Activated naive CD4-positive, alpha-beta T cell (primary cell): ENCODE measurements at places on chromosomes 7 and 10.

- DNase-seq = no peak
These were observed 48.3 kb upstream of the FAM171A1 start for GRCh38 chr10:15419279-15419874.

DNA sequence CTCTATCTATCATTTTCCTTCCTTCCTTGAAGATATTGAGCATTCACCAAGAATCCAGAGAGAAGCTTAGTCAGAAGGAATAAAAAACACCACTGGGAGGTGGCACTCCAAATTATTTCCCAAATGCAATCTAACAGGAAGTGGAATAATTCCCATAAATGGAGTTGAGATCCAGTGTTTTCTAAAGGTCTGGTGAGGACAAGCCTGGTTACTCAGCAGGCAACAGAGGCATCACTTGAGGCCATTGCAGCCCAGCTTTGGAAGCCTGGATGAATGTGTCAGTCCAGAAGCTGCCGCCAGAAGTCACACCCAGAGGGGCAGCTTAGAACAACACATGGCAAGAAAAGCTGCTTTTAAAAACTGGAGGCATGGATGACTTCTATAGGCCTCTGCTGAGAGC, 288.9 kb upstream of the KLF6 start:
- no peak for DNase-seq

DNA sequence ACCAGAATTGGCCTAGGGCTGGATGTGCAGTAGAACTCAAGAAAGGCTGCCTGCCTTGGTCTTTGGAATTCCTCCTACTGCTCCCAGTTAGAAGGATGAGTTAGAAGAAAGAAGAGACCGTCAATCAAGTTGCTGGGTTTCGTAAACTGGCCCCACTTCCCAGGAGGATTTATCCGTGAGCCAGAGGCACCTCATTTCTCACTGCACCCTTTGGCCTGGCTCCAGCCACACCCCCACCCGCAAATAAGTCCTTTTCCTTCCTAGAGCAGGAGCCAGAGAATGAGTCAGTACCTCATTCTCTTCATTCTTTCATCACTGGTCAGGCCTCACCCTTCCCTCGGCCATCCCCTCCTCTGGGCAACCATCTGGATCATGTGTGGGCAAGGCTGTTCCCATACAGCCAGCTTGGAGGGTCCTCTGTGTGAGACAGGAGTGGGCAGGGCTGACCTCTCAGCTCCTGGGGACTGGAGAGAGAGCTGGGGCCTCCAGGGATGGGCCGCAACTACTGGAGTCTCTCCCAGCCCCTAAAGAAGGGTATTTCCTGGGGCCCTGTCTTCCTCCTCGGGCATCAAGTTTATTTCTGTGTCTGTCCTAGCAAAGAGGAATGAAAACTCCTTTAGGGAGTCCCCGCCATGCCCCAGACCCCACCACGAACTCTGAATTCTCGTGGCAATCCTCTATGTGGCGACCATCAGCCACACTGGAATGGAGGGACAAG, 87.2 kb upstream of the DUSP5 start:
- DNase-seq = no peak

DNA sequence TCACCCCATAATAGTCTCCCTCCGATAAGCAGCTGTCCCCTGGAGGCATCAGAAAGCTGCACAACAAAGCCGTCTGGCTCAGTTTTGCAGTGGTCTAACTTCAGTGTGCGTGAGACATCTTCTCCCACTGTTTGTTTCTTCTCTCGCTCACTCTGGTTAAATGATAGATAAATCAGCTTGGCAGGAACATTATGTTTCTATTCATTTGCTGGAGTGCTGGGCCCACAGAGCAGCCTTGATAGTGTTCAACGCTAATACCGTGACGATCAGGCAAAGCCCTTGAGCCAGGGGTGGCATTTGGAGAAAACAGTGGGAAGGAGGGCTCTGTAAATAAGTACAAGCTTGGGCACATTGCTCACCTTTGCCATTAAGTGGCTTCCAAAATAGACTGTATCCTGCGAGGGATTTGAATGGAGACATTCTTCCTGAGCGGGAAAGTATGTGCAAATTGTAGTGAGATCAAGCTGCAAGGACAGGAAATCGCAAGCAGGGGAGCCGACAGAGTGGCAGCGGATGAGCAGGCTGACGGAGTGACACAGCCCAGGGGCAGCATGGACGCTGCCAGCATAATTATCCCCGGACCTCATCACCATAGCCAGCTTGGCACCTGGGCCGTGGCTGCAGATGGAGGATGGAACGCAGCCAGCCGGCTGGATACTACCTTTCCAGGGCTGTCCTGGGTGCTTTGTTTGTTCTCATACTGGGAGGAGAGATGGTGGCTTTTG, 256.8 kb upstream of the FZD8 start:
- DNase-seq = no peak

DNA sequence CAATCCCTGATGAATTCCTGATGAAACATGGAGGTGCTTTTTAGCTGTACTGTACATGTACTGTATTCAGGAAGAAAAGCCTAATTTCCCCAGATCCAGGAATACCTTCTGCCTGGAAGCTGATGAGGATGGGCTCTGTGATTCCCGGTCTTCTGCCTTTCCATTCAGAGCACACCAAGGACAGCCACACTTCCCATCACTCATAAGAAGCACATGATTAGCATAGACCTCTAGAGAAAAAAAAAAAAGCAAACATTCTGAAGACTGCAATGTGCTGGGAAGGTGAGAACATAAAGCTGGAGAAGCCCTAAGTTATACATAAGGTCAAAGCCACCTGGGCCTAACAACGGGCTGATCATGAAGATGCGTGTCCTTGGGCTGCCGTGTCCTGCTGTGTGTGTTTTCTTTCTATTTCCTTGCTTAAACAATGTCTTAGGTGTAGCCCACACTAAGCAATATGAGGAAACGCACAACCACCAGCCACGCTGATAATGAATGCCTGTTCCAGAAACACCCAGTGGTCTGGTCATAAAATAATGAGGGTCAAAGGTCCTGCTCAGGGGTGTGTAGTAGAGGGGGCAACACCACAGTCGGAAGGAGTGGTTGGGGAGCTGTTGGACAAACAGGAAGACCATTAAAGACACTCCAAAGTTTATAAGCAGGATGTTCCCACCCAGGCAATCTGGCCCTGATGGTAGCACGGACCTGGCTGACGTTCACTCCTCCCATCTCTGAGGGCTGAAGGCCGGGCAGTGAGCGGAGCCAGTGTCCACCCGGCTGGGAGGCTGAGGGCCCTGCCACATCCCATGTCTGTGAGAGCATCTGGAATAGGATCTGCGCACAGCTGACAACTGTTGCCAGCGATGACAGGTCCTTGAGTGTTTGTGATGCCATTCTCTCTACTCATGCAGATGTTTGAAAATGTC, 7.9 kb downstream of the PKD1L1 start:
- no peak for DNase-seq

- DNase-seq = no peak
These were observed 30.5 kb upstream of the CHST3 start for GRCh38 chr10:71933651-71934050.

DNA sequence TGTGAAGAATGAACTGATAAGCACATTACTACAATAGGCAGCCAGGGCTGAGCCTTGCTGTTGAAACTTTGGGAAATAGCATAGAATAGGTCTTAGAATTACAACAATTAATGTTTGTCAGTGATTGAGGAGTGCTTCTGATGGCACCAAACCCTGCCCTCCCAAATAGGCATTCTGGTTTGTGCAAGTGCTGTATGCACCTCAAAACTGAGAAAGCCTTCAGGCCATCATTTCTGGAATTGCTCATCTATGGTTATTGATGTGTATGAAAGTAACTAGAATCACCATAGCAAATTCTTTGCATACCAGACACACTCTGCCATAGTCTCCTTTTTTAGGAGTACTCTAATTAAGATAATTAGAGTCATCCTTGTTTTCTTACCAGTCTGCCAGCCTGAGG, 585.0 kb upstream of the MBL2 start:
- DNase-seq = no peak

- DNase-seq = no peak
These were observed 8.2 kb downstream of the AGFG2 start for GRCh38 chr7:100546926-100547800.

GRCh38 chr7:105613611-105614330, 32.5 kb upstream of the EFCAB10 start:
- DNase-seq = no peak

- no peak for DNase-seq
These were observed 91.5 kb downstream of the FOXL3 start for GRCh38 chr7:381211-382042.

DNA sequence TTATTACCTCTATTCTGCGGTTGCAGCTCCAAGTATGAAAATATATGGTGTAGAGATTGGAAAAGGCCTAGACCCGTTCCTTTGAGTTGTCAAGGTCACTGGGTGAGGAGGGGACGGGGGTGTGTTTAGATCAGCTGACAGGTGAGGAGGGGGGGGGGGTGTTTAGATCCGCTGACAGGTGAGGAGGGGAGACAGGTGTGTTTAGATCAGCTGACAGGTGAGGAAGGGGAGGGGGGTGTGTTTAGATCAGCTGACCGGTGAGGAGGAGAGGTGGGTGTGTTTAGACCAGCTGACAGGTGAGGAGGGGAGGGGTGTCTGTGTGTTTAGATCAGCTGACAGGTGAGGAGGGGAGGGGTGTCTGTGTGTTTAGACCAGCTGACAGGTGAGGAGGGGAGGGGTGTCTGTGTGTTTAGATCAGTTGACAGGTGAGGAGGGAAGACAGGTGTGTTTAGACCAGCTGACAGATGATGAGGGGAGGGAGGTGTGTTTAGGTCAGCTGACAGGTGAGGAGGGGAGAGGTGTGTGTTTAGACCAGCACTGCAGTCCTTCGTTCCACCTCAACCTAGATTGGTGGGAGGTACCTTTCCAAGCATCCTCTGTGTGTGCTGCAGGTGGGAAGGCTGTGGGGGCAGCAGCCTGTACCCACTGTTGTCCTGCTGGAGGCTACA, 655.0 kb upstream of the ADARB2 start:
- no peak for DNase-seq

DNA sequence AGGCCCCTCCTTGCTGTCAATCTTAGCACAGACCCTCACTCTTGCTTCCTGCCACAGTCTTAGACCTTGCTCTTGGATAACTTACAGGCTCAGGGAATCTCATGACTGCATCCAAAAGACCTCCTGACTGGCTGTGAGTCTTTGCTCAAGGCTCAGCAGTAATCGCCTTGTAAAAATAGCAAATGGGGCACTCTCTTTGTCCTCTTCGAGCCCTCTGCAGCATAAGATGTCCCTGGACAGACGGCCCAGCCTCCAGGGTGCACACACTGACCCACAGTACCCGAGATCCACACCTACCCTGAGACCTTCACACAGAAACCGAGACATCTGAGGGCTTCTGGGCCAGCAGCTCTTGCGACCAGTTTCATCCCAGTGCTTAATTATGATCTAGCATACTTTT, 65.9 kb upstream of the DDC start:
- DNase-seq = no peak

DNA sequence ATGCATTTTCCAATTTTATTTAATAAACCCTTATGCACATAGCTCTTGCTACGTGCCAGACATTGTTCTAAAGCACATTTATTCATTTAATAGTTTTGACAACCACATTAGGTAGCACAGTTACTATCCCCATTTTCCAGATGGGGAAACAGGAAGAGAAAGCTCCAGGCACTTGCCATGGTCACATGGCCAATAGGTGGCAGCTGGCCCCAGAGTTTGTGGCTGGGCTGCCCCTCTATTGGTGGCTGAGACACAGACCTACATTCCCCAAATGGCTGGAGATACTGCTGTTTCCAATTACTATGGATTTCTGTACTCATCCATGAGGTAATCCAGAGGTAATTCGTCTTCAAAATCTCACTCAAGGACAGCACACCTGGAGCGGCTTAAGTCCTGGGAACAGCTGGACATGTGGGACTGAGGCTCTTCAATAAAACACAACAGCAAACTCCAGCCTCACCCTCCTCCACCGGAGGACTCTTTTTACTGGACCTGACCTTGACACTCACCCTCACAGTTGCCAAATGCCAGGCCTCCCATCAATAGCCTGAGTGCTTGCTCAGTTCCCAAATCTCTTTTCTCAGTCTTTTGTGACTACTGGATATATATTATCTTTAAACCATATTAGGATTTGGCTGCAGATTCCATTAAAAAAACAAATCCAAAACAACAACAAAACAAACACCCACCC, 106.1 kb downstream of the CLEC2L start:
- no peak for DNase-seq

DNA sequence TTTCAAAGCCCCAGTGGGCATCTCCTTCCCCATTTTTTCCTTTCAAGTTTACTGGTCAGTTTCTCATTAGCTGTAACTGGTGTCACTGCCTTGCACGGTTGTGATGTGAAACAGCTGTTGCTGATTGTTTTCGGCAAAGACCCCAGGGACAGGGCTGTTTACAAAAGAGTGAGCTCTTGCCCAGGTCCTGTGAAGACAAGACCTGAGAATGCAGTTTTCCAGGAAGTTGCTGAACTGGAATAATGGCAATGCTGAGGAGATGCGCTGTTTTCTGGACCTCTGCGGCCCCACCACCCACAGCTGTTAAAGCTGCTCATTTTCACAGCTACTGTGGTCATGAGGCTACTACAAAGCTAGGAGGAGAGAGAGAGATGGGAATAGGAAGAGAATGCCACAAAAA, 116.6 kb upstream of the RSU1 start:
- no peak for DNase-seq

- no peak for DNase-seq
These were observed 179.0 kb downstream of the DGKI start for GRCh38 chr7:137667633-137668387.

DNA sequence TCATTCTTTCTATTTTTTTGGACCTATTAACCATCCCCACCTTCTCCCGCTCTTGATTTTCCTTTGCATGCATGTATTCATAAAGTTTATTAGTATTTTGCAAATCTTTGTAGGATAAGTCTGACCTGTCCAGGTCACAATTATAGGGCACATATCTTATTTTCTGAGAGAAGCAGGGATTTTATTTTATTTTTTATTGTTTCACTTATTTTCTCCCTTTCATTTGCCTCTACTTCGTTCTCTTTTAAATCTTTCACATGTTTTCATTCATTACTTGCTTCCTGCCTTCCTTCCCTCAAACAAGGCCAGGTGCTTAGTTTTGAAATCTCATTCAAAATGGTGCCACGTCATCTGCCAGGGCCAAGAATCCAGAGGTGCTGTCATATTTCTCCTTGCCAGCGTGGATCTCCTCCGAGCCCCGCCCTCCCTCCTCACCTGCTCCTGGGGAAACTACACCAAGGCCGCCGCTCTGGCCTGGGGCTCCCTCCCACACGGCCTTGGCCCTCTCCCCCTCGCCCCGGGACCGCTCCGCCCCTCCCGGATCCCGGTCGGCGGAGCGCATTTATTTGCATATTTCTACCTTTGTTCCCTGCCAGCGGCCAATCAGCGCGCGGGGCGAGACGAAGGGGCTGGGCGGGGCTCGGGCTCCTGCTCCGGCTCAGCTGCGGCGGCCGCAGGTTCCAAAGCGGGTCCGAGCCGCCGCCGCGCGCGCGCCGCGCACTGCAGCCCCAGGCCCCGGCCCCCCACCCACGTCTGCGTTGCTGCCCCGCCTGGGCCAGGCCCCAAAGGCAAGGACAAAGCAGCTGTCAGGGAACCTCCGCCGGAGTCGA, at the start of gene TSPAN13:
TSS of gene TSPAN13 (plus strand) at position 654 of the 830 bp plus-strand sequence. CDS start 213 bp downstream, outside the sequence.
- no peak for DNase-seq

GRCh38 chr7:102119213-102119651, 167.4 kb upstream of the SH2B2 start:
- no peak for DNase-seq

- no peak for DNase-seq
These were observed 11.2 kb upstream of the EEPD1 start for GRCh38 chr7:36141850-36142249.

GRCh38 chr7:133851411-133851810, 275.7 kb upstream of the LRGUK start:
- DNase-seq = no peak
